Hypothalamus (tissue), 51 donors: ENCODE measurements at places on chromosomes 12 and 14.

DNA sequence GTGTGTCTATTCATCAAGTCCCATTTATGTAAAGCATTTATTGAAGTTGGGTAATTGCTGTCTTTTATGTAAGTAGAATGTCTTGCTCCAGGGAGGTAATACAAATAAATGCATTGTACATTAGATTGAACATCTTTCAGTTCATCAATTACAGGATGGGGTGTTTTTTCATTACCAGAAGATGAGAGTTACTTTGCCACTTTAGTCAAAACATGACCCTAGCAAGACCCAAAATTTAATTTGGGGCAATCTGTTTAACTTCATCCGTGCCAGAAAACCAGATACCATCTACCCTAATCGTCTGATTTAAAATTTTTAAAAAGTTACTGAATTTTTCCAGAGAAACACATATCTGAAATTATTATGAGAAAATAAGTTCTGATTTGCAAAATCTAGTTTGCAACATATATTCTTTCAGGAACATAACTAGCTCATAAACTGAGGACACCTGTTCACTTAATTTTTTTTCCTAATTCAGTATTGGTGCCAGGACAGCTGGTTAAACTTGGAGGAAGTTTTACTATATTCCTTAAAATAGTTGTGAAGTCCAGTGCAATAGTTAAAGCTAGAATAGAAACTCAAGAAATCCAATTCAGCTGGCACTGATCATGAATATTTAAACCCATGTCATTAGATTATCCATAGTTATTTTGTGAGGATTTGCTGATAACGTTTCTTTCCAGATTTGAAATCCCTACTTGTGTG, 114.5 kb downstream of the SRGAP1 start:
- no peak for DNase-seq

- no peak for DNase-seq
These were observed 1304.5 kb downstream of the AACS start for GRCh38 chr12:126369487-126370463.

DNA sequence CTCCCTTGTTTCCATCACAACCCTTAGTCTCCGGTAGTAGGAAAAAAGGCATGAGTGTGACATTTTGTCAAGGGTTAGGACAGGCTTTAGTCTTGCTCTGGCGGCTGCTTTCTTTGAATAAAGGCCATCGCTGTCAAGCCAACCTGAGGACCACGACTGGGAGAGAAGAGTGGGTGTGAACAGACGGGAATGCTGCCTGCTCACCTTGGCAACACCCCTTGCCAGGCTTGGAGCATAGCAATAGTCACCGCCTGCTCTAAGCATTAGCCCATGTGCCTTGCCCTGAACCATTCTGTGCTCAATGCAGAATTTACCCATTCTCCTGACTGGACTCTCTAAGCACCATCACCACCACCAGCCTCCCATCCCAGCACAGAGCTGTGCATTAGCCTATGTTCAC, 36.2 kb downstream of the SPTB start:
- no peak for DNase-seq

DNA sequence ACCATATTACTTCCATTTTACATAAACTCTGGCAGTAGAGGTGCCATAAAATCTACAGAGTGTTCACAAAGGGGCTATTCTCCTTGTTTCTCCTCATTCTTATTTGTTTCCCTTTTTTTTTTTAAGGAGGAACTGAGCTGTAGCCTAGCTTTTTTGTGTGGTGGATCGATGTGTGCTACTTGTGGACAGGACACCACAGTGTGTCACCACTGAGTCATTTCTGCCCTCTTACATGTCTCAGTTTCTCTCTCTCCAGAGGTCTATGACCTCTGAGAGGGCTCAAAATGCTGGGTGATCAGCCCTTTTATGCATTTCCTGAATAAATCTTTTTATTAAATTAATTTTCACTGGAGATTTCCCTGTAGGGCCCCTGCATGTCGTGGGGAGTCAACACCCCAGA, 370.2 kb downstream of the ADGRD1 start:
- no peak for DNase-seq

DNA sequence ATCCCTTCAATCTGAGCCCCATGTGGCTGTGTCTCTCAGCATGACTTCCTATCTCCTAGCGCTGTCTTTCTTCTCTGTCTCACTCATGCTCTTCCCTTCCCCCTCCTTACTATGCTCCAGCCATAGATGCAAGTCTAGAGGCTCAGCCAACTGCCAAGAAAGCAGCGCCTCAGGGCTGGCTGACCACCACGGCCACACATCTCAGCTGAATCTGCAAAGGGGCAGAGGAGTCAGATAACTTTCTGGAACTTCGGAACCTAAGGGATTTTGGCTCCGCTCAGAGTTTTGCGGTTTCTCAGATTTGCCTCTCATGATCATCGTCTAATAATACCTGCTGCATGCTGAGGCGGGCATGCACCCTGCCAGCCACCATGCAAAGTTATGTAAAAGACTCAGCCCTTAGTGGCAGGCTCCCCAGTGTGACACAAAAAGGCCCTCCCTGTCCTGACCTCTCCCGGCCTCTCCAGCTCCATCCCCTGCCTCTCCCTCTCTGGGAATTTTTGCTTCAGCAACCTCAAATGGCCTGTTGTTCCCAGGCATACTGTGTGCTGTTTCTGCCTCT, 5.0 kb upstream of the FGF6 start:
- no peak for DNase-seq

DNA sequence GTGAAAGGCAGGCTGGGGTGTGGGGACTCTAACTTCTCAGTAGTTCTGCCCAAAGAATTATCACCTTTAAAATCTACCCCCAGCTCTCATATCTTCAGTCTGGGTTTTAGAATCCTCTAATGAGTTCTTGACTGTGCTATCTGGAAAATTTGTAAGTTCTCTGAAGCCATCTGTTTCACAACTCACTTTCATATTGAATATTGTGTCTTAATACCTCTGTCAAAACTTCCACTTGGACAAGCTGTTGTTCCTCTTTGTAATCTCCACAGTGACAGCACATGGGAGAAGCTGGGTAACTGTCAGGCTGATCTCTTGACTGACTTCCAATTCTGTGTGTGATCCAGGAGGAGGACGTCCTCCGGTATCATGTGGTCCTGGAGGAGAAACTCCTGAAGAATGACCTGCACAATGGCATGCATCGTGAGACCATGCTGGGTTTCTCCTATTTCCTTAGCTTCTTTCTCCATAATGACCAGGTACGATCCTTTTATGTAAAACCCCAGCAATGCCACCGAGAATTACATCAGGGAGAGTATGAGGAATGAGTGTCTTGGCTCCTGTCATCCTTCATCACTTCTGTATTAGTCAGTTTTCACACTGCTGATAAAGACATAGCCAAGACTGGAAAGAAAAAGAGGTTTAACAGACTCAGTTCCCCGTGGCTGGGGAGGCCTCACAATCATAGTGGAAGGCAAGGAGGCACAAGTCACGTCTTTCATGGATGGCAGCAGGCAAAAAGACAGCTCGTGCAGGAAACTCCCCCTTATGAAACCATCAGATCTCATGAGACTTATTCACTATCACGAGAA, 111.9 kb downstream of the STAB2 start:
- no peak for DNase-seq

DNA sequence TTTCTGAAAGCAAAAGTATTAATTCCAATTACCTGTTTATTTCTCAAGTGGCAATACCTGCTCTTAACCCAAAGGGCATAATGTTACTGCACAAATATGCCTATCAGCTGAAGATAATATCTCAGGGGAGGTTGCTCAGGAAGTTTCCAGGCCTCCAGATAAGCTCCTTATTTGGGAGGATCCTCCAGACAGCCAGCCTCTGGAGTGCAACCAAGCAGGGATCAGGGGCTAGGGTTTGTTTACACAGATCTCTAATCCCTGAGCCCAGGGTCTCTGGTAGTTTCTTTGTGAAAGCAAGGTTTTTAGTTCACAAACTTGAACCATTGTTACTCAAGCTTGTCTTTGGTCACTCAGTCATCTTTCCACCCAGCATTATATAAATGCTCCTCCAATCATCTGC, 124.4 kb downstream of the SLC38A4 start:
- DNase-seq, result no peak

GRCh38 chr12:92133795-92134637, 11.6 kb downstream of the BTG1 start:
- no peak for DNase-seq
